ENCODE measurements at places on chromosomes 2 and 18.
A peak's percentile ranks its signal among the peaks of the same experiment; 100 is the strongest.

GRCh38 chr18:54776282-54776977 lies 51.8 kb upstream of the RAB27B start:
- DNase-seq, result no peak

DNA sequence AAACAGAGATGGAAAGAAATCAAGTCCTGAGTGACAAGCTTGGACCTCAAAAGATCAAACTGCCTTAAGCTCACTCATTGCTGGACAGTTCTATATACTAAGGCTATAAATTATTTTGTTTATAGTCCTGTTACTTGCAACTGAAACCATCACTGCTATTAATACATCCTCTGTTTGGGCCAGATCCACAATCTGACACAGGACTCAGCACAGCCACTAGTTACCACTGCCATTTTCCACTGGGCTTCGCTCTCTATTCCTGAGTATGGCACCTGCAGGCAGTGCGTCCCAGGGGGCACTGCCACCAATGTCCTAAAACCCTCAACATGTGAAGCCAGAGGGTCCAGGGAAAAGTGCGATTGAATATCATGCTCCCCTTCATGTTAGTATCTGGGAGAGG lies 52.3 kb downstream of the CYP26B1 start:
- DNase-seq, result no peak

GRCh38 chr18:34633368-34633767 lies 76.7 kb upstream of the DTNA start:
- no peak for DNase-seq

GRCh38 chr2:212539072-212539880 lies 674 bp upstream of the ERBB4 start:
- DNase-seq, result peak; percentile 68

DNA sequence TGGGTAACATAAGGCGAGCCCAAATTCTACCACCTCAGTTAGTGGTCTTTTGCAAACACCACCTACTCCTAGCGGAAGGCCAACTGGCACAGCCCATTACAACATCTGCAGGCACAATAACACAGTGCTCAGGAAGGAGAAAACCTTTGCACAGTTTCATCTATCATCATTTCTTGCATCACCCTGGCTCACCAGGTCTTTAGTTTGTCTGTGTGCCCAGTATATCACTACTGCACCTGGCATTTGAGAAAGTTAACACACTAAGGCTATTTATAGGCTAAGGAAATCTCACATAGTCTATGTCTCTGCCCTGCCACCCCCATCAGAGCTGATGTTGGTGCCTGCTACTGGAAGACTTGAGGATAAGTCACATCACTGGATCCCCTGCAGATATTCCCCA lies 484.0 kb downstream of the SATB2 start:
- DNase-seq, result no peak

GRCh38 chr18:38551881-38552280 lies 986.3 kb upstream of the CELF4 start:
- DNase-seq, result no peak

DNA sequence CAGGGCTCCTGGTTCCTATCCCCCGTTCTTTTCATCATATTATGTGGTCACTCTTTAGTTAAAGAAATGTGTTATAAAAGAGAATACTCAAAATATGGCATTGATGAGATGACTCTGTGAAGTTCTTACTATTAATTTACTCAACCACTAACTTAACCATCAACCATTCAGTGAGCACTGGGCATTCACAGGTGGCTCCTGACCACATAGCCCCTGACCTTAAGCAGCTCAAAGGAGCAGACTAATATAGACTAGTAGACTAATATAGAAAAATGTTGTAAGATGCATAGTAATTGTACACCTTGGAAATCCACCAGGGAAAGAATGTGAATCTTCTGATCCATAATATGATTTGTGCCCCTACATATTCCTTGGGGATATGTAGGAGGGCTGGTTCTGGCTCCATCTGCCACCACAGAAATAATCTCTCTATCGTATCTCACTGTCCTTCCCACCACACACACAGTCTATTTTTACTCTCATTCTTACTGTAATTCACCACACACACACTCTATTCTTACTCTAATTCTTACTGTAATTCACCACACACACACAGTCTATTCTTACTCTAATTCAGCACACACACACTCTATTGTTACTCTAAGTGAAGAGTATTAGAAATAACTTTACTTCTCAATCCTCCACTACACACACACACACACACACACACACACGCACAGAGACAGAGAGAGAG lies 188.9 kb upstream of the ITGA4 start:
- no peak for DNase-seq

- no peak for DNase-seq
Measured at GRCh38 chr18:13581496-13582177, 144.7 kb downstream of the FAM210A start.

- no peak for DNase-seq
Measured at GRCh38 chr2:207363761-207364290, 165.9 kb upstream of the CREB1 start.

GRCh38 chr2:237315170-237315828 lies 98.7 kb downstream of the COL6A3 start:
- peak; percentile 23 for DNase-seq

- DNase-seq, result no peak
Measured at GRCh38 chr2:623130-623922, 53.9 kb downstream of the TMEM18 start.

DNA sequence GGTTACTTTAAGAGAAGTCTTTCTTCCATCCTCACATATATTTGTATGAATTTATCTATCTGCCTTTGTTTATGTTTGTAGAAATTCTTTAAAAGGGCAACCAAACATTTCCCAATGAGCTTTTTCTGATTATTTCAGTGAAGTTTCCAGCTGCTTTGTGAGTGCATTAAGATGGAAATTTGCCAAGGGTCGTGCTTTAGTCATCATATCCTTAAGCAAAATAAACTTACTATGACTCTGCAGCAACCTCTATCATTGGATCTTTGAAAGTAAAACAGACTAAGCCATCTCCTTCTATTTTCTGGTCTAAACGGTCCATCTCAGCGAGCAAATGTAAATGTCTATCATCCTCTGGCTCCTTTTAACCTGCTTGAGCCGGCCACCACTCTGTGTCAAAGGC lies 489.3 kb downstream of the SOX11 start:
- no peak for DNase-seq

DNA sequence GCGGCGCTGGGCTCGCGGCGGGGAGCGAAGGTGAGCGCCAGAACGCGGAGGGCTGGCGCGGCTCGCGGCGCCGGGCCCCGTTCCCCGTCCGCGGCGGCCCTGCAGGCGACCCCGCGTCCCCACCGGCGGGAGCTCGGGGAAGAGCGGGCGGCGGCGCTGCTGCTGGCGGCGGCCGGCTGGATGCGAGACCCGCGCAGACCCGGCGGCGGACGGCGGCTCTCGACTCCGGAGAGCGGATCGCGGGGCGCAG lies 213 bp downstream of the DOK6 start:
- DNase-seq, result peak; percentile 17

DNA sequence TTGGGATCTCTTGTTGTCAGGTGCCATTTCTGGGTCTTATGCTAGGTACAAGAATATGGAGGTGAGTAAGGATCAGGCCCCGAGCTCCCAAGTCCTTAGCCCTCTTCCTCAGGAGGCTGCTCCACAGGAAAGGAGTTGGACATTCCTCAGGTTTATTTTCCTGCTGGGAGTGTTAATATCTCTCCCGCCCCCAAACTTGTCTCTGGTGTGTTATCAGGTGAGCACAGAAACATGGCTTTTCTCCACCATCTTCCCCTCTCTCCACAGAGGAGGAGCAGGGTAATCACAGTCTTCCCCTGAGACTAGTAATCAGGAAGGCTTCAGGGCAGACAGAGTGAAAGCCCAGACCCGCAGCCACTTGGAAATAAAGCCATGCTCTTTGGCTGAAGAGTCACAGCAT lies 73.3 kb upstream of the CAPN13 start:
- DNase-seq, result no peak

- no peak for DNase-seq
Measured at GRCh38 chr2:39663187-39663930, 2.4 kb upstream of the TMEM178A start.

- DNase-seq, result peak; percentile 52
Measured at GRCh38 chr2:42127425-42128424, 41.4 kb upstream of the EML4 start.

DNA sequence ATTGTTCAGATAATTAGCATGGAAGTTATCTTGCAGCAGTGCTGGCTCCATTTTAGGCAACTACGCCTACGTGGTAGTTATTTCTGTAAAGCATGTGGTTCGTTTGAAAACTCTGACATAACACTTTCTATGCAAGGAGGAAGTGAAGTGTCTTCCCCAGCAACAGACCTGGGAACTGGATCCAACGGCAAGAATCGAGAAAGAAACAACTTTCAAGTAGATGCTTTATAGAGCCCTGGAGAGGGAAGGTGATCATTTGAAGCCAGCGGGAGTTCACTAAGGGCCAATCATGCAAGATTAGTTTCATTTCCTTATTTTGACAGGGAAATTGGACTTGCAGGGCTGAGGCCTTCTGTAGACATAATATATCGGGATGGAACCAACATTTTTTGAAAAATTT lies 218.3 kb downstream of the ACKR3 start:
- peak; percentile 50 for DNase-seq

- no peak for DNase-seq
Measured at GRCh38 chr2:179449010-179449409, 184.4 kb upstream of the SESTD1 start.

DNA sequence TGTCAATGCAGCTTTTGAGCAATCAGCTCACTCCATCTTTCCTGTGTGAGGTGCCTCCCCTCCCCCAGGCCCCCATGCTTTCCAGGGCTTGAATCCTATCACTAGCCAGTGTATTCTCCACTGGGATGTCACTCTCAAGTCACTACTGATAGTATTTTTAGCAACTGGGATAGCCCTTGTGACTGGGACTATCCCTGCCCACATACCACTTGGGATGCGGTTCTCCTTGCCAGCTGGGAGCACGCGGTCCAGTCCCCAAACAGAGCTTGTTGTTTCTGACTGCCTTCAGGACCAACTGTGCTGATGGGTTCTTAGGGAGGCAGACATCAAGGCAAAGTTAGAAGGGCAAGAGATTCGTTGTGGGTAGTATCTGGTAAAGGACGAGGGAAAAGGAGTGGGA lies 134.9 kb downstream of the FAM161A start:
- DNase-seq, result no peak

GRCh38 chr18:47881752-47882455 lies 48.6 kb downstream of the SMAD2 start:
- DNase-seq, result no peak

DNA sequence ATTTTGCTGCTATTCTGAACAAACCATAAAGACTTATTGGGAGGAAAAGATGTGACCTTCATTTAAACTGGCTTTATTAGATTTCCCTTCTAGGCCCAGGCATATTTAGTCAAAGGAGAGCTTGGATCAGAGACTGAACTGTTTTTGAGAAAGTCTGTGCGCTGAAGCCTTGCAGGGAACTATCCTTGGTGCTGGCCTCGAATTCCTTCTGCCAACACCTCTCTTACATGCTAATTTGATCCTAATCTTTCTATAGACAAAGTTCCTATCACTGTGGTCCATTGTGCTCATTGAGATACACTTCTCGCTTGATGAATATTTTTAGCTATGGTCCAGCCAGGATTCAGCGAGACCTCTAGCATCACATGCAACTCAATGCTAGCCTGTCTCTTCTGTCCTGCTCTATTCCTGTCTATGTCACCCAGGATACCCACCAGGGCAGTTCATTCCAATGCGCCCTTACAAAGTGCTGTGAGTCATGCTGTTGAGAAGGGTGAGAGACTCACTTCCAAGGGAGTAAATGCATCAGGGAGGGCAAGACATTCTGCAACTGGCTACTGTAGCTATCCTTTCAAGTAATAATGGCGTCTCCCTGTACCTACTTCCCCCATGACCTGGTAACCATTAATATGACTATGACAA lies 356.7 kb upstream of the LYPD1 start:
- no peak for DNase-seq

DNA sequence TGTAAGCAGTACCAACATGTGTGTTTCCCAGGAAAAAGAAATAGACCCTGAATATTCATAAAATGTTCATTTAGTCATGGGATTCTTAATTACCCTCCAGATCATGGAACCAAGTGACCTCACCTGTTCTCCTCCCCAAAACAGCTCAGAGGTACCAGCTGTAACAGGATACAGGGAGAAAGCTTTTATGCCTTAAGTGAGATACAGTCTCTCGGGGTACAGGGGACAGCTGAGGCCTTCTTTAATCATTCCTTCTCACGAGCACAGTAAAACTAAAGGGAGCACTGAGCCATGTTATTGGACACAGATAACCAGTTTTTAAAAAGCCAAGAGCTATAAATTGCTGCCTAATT lies 16.6 kb downstream of the EPHA4 start:
- DNase-seq, result no peak

- DNase-seq, result no peak
Measured at GRCh38 chr2:162926907-162927306, 88.3 kb upstream of the KCNH7 start.

DNA sequence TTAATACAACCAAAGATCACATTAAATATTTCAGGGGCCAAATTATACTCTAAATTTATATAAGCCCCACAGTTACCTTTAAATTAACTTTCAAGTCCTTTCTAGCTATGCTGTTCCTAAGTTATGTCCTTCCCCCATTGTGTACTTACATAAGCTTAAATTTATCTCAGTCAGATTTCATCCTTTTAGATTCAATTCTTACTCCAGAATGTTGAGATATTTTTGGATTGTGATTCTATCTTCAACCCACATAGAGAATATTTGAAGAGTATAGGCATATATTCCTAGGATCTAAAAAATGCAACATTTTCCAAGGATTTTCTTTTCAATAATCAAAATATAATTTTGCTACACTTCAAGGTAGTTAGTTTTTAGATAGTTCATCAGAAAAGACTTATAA lies 242.8 kb downstream of the KCNE4 start:
- DNase-seq, result no peak

DNA sequence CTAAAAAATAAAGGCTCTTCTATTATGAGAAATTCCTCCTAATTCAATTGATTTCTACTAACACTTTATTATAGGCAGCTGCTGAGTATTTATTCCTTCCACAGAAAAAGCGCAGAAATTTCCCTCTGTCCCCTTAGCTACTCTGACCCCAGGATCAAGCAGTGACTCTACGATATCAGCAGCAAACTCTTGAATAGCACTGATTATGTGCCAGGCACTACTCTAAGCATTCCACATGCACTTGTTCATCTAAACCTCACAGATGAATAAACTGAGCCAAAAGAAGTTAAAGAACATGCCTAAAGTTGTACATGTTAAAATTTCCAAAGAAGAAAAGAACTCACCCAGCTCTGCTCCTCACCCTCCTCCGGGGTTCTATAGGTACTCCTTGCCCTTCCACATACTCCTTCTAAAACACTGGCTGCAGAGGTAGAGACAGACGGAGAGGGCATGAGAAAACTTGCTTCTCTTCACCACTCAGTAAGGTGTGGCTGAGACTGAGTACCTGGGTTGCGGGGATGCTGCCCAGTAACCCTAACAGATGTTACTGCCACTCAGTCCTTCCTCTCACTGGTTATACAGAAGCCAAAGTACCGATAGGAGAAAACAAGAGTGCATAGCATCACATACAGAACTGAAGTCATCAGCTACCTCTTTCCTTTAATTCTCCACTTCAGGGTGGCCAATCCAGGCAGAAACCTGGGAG lies 9.9 kb downstream of the C1D start:
- no peak for DNase-seq

Measured in hippocampal formation (tissue), 2 donors.